Endothelial cell (in vitro differentiated cells): ENCODE measurements at places on chromosomes 7 and 10. TPM values are rescaled to one million over a fixed set of nuclear protein-coding genes. Genes with fewer than 3 reads are reported as not detected.

DNA sequence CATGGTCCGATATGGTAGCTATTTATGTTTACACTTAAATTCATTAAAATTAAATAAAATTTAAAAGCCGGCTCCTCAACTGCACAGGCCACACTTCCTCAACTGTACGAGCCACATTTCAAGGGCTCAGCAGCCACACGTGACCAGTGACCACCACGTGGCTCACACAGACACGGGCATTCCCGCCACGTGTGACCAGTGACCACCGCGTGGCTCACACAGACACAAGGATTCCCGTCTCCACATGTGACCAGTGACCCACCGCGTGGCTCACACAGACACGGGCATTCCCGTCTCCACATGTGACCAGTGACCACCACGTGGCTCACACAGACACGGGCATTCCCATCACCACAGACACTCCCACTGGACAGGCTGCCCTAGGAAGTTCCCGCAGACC, 91.3 kb downstream of the PDGFA start:
- DNase-seq = no peak

DNA sequence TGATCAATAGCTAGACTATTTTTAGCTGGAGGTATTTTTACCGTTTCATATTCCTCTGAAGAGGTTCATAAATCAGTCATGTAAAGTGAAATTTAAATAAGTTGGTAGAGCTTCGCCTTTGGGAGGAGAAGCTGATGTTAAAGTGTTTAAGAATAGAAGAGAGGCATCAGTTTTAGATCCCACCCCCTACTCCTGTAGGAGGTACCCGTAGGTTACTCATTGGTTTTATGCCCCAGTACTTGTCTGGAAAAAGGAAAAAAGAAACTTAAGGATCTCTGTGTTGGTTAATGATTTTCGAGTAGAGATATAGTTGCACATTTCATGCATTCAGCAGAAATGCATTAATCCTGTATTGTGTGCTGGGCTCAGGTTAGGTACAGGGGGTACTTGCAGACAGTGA, 8.7 kb downstream of the ZNF365 start:
- DNase-seq = no peak

GRCh38 chr10:126119599-126119998, 223.2 kb downstream of the FANK1 start:
- no peak for DNase-seq

Gene SLC13A4
- not detected for total RNA-seq

DNA sequence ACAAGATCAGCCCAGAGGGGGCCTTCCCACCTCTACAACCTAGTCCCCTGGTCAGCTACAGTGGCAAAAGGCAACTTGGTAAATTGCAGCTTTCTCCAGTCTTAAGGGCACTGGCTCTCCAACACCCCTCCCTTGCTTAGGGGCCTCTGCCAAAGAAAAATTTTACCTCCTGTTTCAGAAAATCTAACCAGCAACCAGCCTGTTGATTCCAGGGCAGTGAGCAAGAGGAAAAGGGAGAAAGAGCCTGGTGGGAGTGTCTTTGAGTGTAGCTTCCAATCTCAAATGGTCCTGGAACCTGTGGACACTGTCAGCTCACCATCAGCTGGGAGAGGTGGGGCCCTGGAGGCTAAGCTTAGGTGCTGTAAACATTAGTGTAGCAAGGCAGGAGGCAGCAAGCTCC, 22.9 kb downstream of the ACTR1A start:
- no peak for DNase-seq

- no peak for DNase-seq
Measured at GRCh38 chr10:75438275-75438674, 6.9 kb downstream of the LRMDA start.

Gene ANXA8
- not detected for total RNA-seq

Gene OR2A12
- total RNA-seq = not detected
